Right ventricle myocardium inferior (tissue), 1 donor: ENCODE measurements at places on chromosomes 3 and 15. TPM values are rescaled to one million over a fixed set of nuclear protein-coding genes. Genes with fewer than 3 reads are reported as not detected.

The DVL3 gene
- 60.7 TPM for total RNA-seq

The SKIL gene
- 14.2 TPM for total RNA-seq

- DNase-seq: no peak
Measured at GRCh38 chr15:42784705-42785104, 47.8 kb upstream of the CDAN1 start.

The SPATA12 gene
- not detected for total RNA-seq

DNA sequence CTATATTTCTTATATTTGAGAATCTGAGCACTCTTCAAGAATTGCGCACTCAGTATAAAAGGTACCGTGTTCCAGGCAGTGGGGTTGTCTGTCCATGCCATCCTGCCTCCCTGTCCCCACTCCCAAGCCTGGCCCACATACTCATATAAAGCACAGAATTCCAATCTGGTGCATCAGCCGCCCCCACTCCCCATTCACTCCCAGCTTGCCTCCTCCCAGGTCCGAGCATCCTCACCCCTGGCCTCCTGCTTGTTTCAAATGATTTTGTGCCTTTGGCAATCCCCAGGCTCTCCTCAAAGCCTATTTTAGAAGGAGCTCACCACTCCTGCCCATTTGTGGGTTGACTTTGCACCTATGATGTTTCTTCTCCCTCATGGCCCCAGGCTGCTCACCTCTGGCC is 22.2 kb upstream of the IGF1R start:
- DNase-seq: no peak

DNA sequence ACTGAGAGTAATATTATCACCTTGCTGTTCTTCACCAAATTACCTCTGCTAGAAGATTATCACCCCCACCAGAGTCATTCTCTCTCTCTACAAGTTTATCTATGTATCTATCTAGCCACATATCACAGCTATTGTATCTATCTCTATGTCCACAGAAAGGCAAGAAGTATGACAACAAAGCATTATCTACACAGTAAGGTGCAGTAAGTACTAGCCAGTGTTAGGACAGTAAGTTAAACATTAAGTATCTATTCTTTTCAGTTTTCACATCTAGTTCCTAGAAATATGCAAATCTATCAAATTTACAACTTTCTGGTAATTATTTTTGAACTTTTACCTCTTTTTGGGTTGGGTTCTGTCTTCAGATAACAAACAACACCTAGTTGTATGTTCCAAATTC is 26.5 kb upstream of the XXYLT1 start:
- no peak for DNase-seq

The CALML4 gene
- 1.5 TPM for total RNA-seq

DNA sequence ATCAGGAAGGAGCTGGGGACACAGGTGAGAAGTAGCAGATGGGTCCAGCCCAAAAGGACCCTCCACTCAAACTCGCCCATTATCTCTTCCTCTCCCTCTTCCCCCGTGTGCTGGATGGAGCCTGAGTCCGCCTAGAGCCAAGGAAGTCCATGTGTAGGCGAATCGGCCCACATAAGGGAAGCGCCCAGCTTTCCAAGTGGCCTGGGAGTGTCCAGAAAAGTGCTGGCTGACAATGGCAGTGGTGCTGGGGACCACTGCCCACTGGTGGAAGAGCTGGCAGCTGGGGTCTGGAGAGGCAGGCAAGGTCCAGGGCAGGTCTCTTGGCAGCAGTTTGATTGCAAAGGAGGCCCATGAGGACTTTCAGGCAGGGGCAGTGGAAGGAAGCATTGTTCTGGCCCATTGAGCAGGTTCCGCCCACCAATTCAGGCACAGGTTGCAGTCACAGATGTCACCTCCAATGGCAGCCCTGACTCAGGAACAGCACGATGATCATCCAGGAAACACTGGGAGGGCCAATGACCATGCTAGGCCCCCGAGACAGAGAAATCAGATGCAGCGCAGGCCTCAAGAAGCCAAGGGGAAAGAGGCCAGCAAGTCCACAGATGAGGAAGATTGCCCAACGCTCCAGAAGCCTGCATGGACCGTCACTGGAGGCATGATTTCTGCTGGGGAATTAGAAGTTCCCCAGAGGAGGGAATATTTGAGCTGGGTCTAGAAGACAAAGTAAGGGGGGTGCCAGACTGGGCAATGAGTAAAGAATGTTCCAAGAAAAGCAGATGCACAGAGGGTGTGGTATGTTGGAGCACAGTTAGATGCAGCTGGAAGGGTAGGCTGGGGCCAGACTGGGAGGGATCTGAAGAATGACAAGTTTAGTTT is 3.0 kb downstream of the MFGE8 start:
- no peak for DNase-seq

DNA sequence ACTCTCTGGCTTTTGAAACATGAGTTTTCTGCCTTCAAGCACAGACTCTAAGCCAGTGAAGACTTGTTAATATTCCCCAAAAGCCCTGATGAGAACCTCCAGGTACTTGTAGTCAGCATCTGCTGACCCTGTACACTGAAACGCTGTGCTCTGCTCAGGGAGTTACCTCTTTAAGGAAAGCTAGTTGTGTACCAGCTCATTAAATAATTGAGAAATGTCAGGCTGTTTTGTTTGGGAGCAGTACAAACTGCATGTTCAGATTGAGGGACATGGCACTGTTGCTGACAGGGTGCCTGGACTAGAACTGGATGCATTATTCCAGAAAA is 21.7 kb downstream of the UPK1B start:
- DNase-seq: no peak

DNA sequence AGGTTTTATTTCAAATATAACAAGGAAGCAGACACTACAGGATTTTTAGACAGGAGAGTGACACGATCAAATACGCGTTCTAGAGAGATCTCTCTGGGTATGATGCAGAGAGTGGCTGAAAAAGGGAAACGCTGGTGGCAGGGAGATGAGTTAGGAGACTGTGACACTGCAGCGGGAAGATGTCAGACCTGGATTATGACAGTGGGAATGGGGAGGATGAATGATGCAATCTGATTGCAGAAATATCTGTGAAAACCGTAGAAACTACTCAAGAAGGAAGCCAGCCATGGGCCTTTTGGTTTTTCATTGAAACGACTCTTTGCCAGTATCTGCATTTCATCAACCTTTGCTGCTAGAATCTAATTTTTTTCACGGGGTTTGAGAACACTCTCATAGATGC is 157.9 kb downstream of the FAM43A start:
- no peak for DNase-seq

- no peak for DNase-seq
Measured at GRCh38 chr15:70297465-70298058, 199.8 kb upstream of the TLE3 start.

DNA sequence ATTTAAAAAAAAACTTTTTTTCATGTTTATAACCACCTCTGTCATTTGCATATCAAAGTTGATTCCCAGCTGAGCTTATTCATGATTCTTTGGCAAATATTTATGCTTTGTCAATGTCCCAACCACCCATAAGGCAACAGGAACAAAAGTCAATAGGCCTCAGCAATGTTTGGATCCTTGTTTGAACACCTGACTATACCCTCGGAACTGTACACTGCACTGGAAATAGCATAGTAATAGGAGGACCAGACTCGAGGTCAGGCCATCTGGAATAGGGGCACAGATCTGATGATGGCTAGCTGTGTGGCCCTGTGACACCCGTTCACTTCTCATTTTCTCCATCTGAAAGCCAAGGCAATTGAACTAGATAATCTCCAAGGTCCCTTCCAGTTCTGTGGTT is 301.7 kb upstream of the ATP11B start:
- DNase-seq: no peak
